ENCODE measurements at places on chromosomes 12 and 14. TPM values are rescaled to one million over a fixed set of nuclear protein-coding genes. Genes with fewer than 3 reads are reported as not detected.

DNA sequence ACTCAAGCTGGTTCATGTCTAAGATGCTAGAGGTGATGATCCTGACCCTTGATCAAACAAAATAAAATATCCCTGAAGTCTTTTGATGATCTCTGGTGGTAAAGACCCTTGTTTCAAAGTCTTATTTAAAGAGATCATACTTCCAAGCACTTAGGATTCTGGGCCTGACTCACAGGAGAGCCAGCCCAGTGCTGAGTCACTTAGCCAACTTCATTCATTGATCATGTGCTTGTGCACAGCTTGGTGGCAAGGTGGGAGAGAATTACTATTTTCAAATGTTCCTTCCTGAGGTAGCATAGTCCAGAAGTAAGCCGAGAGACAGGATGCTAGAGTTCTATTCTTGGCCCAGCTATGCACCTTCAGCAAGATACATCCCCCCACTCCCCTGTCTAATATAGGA, 40.6 kb downstream of the SCN8A start:
- no peak for DNase-seq

GRCh38 chr12:38488866-38489265, 172.3 kb downstream of the ALG10B start:
- DNase-seq, result no peak

The TMPRSS12 gene
- not detected for total RNA-seq

DNA sequence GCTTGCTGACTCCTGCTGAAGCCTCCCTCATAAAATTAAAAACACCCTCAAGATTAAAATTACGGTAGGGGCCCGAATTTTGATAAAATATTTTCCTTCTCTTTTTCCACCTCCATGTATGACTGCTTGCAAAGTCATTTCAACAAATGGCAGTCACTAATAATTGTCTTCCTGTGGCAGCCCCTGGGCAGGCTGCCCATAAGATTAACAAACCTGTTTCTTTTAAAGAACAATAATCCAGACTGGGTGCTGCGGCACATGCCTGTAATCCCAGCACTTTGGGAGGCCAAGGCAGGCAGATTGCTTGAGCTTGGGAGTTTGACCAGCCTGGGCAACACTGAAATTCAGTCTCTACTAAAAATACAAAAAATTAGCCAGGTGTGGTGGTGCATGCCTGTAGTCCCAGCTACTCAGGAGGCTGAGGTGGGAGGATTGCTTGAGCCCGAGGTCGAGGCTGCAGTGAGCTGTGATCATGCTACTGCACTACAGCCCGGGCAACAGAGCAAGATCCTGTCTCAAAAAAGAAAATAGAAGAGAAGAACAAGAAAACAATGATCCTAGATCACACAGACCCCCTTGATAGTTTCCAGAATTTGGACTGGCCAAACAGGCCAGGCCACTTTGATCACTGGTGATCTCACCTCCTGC, 8.7 kb downstream of the SAV1 start:
- no peak for DNase-seq

The POLR3B gene
- 7.5 TPM for total RNA-seq

GRCh38 chr12:55188974-55189556, 31.8 kb upstream of the OR10A7 start:
- no peak for DNase-seq

The DHH gene
- 0.52 TPM for total RNA-seq

DNA sequence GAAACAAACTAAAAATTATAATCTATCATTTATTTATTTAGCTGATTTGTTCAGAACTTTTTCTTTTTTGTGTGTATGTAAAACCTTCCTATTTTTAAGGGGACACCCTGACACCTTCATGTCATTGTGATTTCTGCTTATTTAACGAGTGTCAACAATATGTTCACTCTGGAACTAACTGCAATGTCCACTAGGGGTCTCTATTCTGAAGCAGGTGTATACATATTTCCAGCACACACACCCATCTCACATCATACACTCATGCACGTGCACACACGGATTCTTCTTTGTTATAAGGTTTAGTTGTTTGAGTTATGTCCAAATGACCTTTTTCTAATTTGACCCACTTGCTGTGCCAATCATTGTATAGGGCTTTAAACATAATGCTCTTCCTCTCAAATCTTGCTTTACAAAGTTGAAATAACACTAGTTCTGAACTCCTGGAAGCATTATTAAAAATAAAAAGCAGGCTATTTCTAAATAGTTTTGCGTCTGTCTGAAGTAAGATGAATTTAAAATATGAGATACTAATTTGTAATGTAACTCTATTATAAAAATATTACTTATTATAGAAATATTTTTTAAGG, 15.5 kb downstream of the E2F7 start:
- no peak for DNase-seq

DNA sequence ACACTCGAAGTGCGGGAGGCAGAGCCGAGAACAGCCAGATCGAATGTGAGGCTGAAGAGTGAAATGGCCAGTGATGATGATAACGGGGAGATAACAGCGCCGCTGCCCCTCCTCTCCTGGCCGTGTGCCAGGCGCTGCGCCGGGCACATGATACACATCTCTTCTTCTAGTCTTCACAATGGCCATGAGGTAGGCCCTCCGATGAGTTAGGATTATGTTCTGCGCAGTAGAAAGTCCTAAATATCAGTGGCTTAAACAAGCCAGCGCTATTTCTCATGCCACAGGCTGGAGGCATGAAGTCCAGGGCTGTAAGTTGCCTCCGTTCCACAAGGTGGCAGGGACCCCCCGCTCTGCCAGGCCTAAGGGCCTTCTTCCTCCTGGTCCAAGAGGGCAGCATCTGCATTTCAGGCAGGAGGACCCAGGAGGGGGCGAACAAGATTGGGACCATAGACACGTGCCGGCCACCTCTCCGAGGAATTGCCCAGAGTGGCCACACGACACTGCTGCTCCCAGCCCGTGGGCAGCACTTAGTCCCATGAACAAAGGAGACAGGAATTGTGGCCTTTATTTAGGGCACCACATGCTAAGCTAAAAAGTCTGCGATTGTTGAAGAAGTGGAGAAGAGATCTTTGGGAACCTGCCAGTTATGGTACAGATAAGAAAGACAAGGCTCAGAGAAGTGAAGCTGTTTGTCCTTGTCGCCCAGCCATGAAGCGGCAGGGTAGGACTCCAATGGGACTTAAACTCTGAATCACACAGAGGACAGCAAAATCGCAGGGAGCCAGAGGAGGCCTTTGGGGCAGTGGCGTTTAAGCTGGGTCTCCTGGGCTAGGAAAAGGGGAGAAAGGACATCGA, 10.9 kb upstream of the HVCN1 start:
- peak; percentile 43 for DNase-seq

GRCh38 chr14:55267820-55268219, 3.4 kb upstream of the FBXO34 start:
- no peak for DNase-seq

DNA sequence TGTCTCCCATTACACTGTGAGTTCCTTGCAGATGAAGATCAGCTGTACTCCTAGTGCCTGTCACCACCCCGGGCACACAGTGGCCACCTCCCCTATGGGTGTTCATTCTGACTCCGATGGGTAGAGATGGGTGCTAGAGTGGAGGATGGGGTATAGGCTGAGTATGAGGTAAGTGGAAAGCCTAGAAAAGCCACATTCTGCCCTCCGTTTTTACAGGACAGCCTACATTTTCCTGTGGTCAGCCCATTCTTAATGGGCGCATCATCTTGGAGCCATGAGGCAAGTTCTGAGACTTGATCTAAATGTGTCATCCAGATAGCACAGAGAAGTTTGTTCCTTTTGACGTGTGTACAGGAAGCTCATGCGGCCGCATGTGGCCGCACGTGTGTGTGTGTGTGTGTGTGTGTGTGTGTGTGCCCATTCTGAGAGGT, 166.7 kb upstream of the HIF1A start:
- no peak for DNase-seq

The ANO6 gene
- 44.9 TPM for total RNA-seq

DNA sequence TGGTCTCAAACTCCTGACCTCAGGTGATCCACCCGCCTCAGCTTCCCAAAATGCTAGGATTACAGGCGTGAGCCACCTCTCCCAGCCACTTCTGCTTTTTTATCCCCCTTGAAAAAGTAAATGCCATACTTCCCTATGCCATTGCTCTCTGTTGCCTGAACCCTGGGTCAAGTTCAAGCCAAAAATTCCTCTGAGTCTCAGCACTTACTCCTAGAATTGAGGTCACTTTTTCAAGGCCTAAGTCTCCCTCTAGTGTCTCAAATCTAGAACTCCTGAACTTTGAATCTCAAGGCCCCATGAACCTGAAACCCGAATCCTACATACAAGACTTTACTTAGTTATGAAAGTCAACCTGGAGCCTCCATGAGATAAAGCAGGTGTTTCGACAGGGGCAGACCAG, 1.4 kb upstream of the APOBEC1 start:
- DNase-seq, result no peak

GRCh38 chr14:93008381-93008780, 85.4 kb downstream of the CHGA start:
- DNase-seq, result peak; percentile 77

DNA sequence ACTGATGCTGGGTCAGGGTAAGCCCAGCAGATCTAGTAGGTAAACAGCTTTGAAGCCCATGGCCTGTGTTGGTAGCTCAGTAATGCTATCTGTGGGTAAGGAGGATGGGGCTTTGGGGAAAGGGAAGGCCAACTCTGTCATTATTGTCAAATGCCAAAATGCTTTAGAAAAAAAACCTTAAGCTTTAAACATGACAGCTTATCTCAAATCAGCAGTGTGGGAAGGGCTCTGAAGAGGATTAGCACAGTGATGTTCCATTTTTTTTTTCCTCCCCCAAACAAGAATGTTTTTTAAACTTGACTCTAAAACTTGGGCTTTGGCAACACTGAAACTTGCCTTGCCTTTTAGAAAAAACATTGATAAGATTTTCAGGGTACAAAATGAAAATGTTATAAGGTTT, 11.7 kb downstream of the DAAM1 start:
- no peak for DNase-seq

DNA sequence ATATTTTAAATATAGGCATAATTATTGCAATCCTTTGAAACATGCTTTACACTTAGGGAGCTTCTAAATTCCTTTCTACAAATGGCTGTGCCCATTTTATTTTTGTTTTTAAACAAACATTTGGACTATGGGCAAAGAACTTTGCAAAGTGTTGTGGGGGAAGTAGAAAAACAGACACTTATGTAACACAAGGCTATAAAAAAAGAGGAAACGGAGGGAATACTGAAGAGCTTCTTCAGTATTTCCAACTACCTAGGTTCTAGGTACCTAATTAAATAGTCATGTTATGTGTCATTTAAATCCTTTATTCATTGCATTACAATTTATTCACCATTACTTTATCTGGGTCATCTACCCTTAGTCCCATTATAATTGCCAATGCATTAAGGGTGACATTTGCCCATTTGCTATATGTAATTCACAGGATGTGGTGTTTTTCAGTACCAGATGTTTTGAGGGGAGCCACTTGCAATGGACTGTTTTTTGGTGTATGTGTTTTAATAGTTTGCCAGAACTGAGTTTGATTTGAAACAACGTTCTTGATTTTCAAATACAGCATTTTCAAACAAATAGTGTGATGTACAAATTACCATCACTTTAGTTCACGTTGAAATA, 1.5 kb upstream of the MSRB3 start:
- DNase-seq, result no peak

DNA sequence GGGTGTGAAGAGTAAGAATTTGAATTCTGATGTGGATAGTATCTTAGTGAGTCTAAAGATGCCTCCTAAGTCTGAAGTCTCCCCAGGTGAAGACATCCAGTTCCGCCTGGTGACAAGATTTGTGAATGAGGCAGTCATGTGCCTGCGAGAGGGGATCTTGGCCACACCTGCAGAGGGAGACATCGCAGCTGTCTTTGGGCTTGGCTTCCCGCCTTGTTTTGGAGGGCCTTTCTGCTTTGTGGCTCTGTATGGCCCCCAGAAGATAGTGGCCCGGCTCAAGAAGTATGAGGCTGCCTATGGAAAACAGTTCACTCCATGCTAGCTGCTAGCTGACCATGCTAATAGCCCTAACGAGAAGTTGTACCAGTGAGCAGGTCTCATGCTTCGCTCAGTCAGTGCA, 24.6 kb upstream of the AICDA start:
- DNase-seq, result no peak

The PEX5 gene
- 37.1 TPM for total RNA-seq

DNA sequence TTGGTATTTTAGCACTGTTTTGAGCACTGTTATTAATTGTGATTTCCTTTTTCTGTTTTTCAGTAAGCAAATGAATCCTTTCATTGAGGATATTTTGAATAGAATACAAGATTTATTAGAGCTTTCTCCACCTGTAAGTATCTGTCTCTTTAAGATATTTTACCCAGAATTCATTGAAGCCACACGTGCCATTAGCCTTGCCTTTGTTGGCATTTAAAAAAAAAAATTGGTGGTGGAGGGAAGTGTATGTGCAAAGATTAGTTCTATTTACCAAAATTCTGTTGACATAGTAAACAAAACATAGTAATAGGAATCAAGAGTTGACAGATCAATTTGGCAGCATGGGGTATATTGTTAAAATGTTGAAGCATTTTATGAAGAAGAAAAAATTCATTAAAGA, 23.8 kb downstream of the XPOT start:
- DNase-seq, result no peak
